A172 (cell line): ENCODE measurements at places on chromosomes 4 and X.
A peak's percentile ranks its signal among the peaks of the same experiment; 100 is the strongest.

DNA sequence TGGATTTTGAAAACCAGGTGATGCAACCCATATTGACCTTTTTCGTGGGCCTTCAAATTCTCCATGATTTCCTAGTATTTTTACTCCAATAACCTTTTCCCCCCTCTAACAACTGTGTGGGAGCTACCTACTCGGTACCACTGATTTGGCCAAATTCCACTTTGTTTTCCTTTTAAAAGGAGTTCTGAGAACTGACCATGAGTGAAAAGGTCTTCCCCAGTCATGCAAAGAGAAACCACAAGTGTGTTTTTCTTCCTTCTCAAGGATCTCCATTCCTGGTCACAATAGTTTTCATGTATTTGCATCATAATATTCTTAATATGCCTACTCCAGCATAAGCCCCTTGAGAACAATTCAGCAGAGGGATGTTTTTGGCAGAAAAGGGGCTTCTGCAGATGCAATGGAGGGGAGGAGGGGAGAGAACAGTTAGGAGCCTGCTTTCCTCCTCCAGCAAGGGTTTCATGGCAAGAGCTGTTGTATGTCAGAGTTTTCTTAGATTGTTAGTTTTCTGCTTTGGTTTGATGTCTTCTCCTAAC lies 195.3 kb upstream of the ANXA3 start:
- DNase-seq, result no peak

- DNase-seq, result no peak
Observed at GRCh38 chrX:29348288-29348687, 761.0 kb downstream of the IL1RAPL1 start.

DNA sequence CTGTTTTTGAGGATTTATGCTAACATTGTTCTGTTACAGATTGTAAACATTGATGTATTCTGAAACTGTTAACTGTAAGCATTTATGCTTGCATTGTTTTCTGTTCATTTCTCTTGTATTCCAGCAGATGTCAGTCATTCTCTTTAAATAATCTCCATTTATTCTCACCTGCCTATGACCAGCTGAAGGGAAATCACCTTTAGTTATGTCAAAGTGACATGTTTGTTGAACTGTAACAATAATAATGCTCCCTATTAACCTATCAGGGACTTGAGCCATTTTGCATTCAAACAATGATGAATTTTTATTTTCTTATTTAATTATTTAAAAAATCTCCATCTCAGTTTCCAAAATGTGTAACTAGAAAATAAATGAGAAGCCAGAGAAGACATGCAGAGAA lies 58.0 kb downstream of the SPCS3 start:
- peak; percentile 33 for DNase-seq

DNA sequence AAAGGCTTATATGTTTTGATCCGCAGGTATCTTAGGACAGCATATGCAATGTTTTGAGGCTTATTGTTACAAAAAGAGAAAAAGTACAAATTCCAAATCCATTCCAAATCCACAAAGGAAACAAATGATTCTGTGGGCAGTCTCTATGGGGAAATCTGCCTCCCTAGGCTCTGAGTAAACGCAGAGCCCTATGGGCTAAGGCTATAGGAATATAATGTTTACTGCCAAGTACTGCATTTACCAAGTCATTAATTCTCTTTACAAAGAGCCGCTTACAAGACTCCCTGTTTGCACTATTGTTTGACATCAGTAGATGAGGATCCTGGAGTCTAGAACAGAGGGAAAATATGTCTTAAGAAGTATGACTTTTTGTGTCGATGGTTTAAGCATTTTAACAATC lies 212.4 kb upstream of the GPC4 start:
- DNase-seq, result no peak

DNA sequence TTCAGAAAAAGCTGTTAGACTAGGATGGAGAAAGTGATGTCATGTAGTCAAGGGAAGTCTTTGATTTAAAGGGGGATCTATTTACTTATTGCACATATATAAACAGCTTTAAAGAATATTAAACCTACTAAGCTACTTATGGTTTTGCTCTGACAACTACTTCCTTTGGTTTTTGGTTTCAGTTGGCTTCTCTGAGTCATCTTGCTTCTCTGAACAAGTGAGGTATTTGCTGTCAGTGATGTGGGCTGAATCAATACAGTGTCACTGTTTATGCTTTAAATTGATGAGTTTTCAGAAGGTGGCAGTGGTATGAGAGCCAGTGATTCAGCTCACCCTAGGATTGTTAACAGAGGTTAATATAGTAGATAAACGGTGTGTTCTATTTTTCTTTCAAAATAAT lies 75.1 kb downstream of the CEP44 start:
- peak; percentile 57 for DNase-seq

- DNase-seq, result peak; percentile 22
Observed at GRCh38 chr4:118732591-118733330, 47.6 kb downstream of the METTL14 start.

DNA sequence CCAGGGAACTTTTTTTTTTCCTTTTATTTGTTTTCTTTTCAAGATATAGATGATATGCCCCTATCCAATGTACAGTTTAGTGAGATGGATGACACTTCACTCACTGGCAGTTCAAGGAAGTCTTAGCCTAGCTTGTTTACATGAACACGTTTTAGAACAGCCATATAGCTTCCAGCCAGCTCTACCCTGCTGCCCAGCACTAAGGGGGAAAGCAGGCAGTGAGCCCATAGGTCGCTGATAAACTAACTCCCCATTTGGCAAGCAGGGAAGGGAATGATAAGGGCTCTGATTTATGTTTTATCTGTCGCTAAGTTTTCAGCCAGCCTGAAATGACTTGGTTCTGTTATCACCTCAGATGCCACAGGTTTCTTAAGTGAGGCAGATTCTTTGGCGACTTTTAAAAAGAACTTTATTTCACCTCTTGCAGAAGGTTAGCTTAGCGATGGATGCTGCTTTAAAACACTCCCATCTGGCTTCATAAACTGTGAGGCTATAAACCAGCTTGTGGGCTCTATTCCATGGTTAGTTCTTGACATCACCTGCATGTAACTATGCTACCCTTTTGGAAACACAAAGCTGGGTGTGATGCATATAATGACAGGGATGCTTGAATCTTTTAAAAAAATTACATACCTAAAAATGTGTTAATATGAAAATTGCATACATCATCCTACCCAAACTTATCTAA lies 348.4 kb downstream of the FBXO8 start:
- no peak for DNase-seq

GRCh38 chr4:122914292-122914904 lies 8.0 kb downstream of the NUDT6 start:
- peak; percentile 46 for DNase-seq

DNA sequence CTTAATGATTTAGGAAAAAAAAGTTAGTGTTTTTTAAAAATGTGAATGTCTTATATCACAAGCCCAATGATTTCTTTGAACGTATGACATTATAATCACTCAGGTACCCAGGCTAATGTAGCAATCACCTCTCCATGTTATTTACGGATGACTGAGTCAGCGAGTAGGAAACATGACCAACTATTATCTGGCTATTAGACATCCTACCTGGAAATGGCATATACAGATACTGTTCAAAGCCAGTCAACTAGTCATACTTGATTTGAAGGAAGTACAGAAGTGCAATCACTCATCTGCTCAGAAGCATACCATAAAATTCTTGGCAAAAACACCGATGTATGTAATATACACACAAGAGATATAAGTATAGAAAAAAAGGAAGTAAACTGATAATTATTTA lies 732.5 kb downstream of the ARAP2 start:
- no peak for DNase-seq

GRCh38 chr4:100799761-100800539 lies 282.1 kb upstream of the EMCN start:
- no peak for DNase-seq

DNA sequence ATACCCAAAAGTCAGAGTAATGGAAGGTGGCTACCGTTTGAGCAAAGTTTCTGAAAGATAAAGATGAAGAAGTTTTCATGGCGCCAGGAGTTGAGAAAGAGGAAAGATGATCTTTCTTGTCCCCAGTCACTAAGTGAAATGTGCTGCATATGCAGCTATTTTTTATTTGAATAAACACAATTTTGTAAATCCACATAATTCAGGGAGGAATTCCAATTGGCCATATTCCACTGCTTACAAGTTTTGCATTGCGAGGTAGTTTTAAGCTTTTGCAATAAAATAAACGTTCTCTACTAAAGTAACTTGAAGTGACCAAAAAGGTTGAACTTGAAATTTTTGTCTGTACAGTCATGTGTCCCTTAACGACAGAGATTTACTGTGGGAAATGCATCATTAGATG lies 139.3 kb upstream of the VCX2 start:
- DNase-seq, result no peak

DNA sequence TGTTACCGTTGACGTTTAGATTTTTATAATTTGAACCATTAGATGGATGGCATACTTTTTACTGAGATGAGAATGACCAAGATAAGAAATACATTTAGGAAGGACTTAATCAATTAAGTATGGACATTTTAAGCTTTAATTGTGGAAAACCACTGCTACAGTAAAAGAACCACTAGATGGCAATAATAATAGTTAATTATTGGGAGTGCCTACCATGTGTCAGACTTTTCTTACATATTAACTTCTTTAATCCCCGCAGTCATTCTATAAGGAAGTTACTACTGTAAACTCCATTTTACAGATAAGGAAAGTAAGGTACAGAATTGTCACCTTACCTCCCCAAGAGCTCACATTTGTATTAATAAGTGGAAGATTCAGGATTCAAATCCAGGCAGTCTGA lies 48.5 kb upstream of the MYOZ2 start:
- DNase-seq, result no peak

GRCh38 chr4:175560604-175561003 lies 251.5 kb downstream of the GPM6A start:
- DNase-seq, result peak; percentile 47

DNA sequence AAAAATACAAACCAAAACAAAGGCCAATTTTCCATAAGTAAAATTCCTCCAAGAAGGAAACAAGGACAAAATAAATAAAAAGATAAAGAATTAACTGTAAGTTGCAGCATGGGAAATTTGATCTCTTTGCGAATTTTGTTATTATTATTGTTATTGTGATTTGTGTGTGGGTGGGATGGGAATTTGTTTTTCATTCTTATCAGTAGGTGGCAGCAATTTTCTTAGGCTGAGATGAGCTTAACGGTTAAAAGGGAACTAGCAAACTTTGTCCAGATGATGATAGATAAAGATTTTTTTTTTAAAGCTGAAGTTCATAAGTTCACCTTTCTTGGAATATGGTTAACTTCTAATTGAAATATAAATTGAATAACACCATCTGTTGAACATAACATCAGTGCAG lies 83.2 kb upstream of the IL1RAPL2 start:
- DNase-seq, result no peak

DNA sequence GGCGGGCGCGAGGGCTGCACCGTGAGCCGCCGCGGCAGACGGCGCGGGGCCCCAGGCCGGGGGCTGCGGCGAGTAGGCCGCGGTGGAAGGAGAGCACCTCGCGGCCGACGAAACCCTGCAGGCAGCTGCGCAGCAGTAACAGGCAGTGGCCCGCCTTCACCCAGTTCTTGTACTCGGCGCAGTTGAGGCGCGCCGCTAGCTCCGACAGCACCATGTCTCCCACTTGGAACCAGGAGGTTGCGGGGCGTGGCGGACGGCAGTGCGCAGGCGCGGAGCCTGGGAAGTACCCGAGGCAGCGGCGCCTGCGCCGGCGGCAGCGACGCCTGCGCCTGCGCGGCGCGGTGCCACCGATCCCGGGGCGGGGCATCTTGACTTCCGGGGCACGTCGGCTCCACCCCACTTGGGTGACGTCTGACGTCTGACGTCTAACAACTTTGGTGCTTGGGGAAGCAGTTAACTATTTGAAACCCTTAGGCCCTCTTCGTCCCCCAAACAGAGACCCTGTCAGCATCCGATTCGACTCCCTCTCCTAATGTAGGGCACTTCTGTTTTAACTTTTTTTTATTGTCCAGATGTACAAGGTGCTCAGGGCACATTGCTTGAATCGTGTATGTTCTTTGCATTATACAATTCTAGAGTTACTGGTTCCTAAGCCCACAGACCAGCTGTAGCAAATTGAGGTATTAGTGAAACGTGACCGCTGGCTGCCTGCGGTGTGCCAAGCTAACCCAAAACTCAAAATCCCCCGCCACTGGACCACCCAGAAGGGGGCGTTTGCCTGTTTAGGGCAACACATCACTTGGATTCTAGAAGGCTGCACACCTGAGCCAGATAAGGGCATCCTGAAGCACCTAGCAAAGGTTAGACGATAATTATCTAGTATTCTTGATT lies at the start of gene CXorf38:
Gene CXorf38 (minus strand): TSS at position 255 of the 891 bp plus-strand sequence. CDS start 41 bp downstream, at position 214.
- peak; percentile 74 for DNase-seq

DNA sequence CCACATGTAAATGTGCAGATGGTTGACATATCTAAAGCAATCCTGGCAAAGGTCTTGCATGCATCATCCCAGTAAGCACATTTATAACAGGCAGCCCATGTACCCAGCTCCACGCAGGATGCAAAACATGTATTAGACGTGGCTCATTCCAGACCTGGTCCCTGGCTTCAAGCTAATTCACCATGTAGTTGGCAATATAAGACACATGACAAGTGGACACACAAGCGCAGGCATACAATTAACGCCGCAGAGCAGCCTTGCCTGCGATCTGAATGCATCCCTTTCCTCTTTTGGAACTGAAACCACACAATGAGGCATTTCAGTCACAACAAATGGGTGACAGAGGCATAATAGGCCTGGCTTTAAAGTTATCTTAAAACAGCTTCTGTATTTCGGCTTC lies 114.5 kb upstream of the TRIM2 start:
- no peak for DNase-seq
